ENCODE measurements at places on chromosomes 1 and 21.

- no peak for DNase-seq
These were observed 16.3 kb downstream of the CNIH3 start for GRCh38 chr1:224632381-224632871.

DNA sequence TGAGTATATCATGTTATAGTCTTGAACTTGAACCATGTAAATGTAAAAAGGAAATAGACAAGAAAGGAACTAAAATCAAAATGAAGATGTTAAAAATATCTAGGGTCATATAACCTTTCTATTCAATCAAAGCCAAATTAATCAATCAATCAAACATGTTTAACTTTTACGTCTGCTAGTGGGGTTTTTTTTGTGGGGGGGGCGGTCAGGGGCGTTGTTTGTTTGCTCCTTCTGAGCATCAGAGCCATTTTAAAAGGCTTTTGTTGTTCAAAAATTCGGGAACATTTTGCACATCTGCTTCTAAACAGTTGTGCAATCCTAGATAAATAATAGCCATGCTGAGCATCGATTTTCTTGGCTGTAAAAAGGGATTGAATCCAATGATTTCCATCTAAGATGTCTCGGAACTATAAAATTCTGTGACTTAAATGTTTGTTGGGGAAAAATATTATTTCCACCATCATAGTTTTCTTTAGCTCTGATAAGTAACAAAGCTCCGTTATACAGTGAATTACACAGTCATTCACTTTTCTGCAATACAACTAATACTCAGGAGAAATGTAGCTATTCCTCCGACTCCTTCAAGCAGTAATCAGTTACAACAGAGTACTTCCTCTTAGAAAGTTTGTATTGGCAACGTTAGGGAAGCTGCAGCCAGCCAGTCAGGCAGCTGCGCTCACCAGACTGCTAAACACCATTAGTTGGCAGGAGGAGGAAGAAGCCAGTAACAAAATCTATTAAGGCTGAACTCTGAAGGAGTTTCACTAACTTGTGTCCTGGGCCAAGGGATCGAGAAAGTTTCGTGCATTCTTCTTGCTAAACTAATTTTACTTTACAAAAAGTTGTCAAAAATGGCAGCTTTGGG is 2.2 kb downstream of the SPATA6 start:
- no peak for DNase-seq

DNA sequence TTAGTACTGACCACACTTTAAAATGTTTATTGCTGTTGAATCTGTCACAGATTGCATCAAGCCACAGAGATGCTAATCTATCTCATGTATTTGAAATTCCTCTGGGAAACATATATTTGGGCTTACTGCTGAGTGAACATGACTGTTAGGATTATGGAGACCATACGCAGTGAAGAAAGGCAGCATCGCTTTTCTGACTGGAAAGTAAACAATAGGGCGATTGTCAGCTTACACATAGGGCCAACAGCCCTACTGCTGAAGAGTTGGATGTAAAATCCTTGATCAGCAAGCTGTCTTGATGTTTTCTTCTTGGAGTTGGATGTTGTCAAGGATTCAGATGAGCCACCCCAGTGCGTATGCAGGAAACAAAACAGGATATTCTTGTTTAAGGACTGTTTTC is 368.7 kb upstream of the ADGRL2 start:
- no peak for DNase-seq

GRCh38 chr1:181057079-181057478 is 23.3 kb downstream of the MR1 start:
- DNase-seq = no peak

DNA sequence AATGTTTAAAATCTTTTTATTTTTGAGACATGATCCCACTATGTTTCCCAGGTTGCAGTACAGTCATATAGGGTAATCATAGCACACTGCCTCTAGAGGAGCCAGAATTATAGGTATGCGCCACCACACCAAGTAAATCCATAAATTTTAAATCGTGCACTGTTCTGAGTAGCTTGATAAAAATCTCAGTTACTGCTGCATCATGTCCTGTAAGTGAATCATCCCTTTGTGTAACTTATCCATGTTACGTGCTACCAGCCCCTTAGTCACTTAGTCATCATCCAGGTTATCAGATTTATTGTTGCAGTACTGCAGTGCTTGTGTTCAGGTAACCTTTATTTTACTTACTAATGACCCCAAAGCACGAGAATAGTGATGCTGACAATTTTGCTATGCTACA is 1770.9 kb downstream of the BRINP3 start:
- DNase-seq = no peak

DNA sequence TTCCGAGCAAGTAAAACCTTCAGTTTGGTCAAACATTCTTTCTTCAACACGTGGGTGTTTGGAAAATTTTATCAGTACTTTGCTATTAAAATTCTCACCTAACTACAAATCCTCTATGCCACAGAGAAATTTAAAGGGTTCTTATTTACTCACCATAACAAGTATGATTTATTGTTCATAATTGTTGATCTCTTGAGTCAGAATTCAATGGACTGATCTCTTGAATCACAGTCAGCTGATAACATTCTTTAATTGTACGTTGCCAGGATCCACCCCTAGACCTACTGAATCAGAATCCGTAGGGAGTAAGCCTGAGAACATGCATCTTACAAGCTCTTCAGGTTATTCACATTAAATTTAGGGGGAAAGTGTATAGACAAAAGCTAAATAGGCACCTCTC is 51.2 kb downstream of the DIPK1A start:
- DNase-seq = no peak

- DNase-seq = no peak
These were observed 21.8 kb downstream of the EXOC8 start for GRCh38 chr1:231315887-231316286.
